ENCODE measurements at places on chromosomes 2 and 18.
A peak's percentile ranks its signal among the peaks of the same experiment; 100 is the strongest.

DNA sequence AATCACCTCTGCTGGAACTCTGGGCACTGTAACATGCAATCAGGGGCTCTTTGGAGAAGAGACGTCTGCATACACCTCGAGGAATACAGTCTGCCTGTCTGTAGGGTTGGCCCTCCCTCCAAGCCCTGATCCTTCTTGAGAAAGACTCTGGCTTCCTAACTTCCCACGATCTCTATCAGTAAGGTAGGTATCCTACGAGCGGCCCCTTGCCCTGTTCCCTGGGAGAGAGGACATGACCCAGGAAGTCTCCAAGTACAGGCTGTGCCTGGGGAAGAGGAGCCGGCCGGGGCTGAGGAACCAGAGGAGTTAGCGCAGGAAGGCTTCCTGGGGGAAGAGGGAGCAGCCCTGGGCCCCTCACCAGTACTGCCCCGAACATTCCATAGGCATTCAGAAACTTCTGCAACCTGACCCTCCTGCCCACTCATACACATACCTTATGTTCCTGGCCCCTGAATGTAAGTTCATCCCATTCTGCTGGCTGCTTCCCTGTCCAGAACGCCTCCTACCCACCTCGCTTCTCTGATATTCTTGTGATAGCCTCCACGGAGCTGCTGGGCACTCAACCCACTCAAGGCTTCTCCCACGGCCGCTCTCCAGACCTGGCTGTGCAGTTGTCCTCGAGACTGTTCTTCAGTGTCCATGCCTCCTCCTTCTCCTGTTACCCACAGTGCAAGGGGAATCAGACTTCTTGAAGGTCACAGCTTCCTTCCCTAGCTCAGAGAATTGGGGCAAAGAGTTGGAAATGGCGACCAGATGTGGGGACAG is 116.1 kb downstream of the CYP26B1 start:
- DNase-seq: no peak

DNA sequence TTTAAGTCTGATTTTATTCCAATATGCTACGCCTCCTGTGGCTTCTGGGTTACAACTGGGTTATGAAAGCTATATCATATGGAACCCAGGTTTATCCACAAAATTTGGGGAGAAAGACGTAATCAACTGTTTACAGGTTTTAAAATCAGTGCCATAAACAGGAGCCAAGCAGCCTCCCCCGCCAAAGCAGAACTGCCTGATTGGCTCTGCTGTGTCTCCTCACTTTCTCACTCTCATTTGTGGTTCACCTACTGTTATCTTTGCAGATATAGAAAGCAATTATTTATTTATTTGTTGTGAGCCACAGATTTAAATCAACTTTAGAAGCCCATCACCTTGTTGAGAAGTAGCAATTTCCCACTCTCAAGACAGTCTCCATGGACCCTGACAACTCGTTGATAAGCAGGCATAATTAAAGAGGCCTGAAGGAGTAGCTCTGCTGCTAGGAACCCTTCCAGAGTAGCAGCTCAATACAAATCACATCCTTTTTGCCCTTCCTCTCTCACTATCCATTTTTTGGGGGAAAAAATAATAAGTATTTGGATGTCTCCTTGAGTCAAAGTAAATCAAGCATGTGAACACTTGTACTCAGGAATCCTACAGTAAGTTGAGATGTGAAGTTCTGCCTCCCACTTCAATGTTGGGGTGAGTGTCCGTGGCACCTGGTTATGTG is 191.0 kb upstream of the CCDC150 start:
- DNase-seq: no peak

DNA sequence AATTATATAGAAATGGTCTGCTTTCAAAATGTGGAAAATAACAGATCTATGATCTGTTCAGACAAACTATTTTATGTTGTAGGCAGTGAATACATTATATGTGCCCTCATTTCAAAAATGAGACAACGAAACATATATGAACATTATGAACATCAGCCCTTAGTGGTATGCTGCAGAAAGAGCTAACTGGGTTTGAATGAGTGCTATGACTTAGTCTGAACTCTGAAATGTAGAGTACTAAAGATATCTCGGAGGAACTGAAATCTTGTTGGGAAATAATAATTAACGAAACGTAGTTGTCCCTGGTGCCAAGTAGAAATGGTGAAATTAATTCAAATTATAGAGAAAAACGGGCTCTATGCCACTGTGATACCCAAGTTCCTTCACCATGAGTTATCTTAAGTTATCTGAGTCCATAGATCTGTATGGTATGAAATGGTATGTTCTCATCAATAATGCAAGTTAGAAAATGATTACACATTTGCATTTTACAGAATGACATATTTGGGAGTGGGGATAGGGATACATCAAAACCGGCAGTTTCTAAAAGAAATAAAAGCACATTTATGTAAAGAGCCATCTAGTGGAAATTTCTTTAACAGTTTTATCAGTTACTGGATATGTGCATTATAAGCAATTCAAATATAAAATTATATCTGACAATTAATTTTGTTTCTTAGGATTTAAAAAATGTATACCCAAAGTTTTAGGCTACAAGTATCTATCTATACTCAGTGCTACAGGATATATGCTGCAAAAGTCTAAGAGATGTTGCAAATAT is 26.7 kb downstream of the STARD6 start:
- no peak for DNase-seq

- DNase-seq: no peak
Measured at GRCh38 chr2:25606892-25607291, 66.5 kb downstream of the DTNB start.

GRCh38 chr2:177748360-177748759 is 324.2 kb downstream of the PDE11A start:
- DNase-seq: no peak

DNA sequence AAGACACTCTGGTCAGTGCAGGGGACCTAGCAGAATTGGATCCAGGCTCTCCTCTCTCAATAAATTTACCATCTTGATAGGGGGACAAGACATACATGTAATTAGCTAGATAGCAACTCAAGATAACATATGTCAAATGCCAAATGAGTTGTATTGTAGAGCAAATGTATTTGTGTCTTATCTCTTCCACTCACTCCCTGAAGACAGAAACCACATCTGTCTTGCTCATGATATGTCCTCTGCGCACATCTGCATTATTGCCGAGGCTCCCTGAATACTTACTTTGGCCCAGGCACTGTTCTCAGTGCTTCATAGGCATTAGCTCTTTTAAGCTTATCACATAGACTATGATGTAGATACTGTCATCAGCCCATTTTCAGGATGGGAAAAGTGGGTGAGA is 122.9 kb upstream of the GATA6 start:
- DNase-seq: no peak

DNA sequence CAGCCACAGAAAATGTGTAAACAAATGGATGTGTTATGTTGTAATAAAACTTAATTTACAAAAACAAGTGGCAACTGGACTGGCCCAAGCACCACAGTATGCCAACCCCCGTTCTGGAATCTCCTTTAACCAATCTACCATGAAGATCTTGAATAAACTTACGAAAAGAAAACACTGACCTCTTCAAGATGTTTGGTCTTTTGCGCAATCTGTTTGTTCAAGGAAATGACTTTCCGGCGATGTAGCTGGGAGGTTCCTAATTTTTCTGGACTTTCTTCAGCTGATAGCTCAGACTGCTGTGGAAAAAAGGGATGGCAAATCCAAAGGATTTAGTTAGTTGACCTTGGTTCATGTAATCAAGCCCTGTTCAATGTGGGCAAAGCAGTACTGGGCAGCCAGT is 55.7 kb downstream of the CCDC93 start:
- no peak for DNase-seq

DNA sequence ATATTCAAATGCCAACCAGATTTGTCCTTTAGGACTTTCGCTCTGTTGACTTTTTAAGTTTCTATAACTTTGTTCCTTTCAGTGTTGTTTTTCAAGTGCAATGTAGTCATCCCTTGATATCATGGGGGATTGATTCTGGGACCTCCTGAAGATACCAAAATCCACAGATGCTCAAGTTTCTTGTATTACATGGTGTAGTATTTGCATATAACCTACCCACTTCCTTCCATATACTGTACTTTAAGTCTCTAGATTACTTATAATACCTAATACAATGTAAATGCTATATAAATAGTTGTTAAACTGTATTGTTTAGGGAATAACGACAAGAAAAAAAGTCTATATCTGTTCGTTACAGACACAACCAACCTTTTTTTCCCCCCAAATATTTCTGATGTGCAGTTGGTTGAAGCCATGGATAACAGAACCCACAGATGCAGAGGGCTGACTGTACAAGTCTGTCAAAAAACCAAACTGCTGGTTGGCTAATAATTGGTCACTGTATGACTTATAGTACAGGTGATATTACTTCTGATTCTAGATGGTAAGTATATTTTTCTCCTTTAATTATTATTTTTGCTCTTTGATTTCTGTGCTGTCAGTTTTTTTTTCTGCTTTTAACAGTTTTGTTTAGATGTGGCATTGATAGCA is 201.7 kb upstream of the STON1 start:
- DNase-seq: no peak

DNA sequence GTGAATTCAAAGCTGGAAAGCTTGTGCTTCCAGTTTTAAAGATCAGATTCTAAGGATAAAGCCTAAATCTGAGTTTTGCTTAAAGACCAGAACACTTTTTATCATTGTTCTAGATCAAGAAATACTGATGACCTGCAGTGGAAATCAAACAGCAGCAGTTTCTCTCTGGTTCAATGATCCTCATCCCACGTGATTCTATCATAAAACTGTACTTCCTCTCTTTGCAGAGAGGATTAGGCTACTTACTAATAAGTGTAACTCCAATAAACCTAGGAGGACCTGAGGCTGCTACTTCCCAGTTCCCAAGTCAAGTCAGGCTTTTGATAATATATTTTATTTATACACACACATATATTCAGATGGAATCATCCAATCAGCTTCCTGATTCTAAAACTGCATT is 81.9 kb downstream of the TCF4 start:
- DNase-seq: no peak

DNA sequence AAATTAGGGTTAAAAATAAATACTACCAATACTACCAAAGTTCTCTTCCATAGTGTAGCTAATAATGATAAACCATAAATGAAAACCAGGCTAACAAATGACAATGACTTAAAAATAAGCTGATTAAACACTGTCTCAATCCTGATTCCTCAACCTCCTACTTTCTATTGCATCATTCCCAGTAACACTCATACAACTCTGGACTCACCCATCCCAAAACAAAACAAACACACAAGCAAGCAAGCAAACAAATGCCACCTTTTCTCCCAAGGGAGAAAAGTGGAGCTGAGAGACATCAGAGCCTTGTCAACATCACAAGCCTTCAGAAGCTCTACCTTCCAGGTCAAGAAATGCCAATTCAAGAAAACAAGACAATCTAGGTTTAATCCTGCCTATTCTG is 620.7 kb downstream of the NYAP2 start:
- DNase-seq: no peak

- no peak for DNase-seq
Measured at GRCh38 chr2:18719978-18720775, 130.8 kb upstream of the NT5C1B start.

DNA sequence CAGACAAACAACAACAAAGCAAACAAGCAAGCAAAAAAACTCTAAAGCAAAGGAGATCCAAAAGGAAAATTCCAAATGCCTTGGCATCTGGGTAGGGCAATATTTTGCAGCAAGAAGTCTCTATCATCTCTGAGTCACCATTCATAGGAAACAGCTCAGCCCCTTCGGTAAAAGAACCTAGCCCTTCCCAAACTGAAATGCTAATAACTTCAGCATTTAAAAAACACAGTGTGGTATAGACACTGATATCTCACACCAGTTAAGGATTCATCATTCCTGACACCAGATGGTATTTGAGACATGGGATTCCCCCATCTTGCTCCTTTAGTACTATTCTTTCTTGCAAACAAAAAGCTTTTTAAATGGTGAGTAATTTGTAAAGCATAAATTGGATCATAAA is 491.8 kb downstream of the TXNL1 start:
- no peak for DNase-seq

GRCh38 chr2:3627500-3628100 is 30.4 kb upstream of the ALLC start:
- no peak for DNase-seq

DNA sequence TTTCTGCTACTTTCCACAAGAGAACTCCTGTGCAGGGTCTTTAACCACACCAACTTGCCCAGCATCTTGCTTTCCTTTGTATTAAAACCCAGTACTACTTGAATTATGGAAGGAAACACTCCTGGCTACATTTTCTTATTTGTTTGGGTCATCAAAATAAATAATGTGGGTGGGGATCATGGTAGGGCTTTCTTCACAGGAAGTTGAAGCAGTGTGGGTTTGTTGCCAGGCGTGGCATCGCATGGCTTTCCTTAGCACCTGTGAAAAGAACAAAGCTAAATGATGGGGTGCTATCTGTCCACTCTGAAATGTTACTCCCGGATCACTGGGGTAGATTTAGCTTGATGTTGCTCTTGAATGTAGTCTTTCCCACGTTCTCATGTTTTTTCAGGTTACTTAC is 18.7 kb downstream of the ARHGAP25 start:
- no peak for DNase-seq

GRCh38 chr2:111715987-111716904 is 167.7 kb downstream of the ANAPC1 start:
- no peak for DNase-seq

GRCh38 chr18:40380686-40381439 is 1574.2 kb upstream of the PIK3C3 start:
- DNase-seq: no peak

GRCh38 chr2:97745474-97746174 is 32.2 kb downstream of the ZAP70 start:
- peak; percentile 33 for DNase-seq

- DNase-seq: no peak
Measured at GRCh38 chr2:156332284-156332533, 312 bp downstream of the NR4A2 start.

DNA sequence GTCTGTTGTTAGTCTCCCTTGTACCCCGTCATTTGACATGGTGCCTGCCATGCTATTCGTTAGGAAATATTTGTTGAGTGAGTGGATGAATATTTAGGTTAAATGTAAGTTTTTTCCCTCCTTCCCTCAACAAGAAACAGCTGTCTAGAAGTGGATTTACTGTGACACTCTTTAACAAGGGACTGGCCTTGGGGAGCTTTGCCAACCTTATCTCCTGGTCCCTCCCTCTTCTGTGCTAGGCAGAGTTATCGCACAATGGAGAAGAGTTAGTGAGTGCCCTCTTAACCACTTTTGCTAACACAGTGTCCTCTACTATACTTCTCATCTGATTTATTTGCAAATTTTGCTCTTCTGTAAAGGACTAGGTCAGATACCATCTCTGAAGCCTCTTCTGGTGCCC is 61.2 kb downstream of the DIS3L2 start:
- DNase-seq: no peak

GRCh38 chr2:47309952-47310800 is 92.8 kb upstream of the MSH2 start:
- DNase-seq: no peak

- no peak for DNase-seq
Measured at GRCh38 chr2:105950521-105951383, 206.0 kb downstream of the NCK2 start.

DNA sequence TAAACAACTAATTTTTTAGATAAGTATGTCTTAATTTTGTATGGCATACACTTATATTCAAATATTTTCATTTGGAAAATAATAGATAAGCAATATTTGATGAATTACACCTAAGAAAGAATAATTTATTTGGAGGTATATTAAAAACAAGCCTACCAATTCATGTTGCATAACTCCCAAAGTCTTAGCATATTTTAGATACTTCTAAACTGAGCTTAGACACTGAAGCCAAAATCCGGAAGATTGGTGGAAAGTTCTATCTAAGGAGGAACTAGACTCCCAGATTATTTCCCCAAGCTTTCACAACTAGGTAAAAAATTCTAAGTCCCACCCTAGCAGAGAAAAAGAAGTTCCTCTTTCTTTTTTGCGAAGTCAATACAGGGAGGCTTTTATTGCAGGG is 221.0 kb upstream of the MMADHC start:
- DNase-seq: no peak

Measured in activated CD4-positive, alpha-beta T cell treated with anti-CD3 and anti-CD28 coated beads, Interleukin-2, amount 50 U/mL, for 24 hours (primary cell).